Stimulated activated CD8-positive, alpha-beta memory T cell treated with anti-CD3 and anti-CD28 coated beads, Interleukin-15, amount 100 ng/mL, for 24 hours (primary cell): ENCODE measurements at places on chromosomes 3 and 15.

DNA sequence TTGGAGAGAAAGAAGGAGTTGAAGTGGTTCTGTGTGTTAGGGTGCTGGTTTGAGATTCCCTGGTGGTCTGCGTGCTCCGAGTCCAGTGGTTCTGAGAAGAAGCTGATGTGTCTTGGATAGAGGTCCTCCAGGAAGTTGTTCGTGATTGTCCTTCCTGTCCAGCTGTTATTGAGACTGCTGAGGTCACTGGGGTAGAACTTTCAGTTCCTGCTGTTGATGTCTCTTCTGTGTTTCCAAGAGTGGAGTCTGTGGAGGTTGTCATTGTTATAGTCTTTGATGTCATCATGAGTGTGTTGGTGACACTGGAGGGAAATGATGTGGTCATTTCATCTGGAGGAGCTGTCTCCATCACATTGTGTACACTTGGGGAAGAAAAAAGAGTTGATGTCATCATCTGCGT is 20.8 kb downstream of the MUC4 start:
- no peak for DNase-seq

DNA sequence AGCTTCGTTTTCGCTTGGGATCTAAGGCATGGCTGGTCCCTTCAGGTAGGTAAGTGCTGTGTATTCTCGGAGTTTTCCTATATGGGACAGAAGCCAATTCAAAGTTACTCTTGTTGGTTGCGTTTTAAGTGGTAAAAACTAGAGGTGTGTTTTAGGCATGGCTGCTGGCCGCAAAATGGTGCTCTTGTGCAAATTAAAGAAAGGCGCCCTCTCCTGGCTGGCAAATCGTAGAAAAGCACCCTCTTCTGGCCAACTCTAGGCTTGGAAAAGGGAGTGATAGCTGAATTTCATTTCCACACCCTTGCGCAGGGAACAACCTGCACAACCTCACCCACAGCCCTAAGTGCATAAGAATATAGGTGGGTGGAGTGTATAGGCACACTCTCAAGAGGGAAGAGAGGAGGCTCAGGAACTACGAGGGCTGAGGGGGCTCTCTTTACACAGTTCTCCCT is 23.5 kb downstream of the DRD3 start:
- DNase-seq = no peak

- DNase-seq = no peak
Observed at GRCh38 chr15:101491734-101492640, 2.5 kb upstream of the PCSK6 start.

DNA sequence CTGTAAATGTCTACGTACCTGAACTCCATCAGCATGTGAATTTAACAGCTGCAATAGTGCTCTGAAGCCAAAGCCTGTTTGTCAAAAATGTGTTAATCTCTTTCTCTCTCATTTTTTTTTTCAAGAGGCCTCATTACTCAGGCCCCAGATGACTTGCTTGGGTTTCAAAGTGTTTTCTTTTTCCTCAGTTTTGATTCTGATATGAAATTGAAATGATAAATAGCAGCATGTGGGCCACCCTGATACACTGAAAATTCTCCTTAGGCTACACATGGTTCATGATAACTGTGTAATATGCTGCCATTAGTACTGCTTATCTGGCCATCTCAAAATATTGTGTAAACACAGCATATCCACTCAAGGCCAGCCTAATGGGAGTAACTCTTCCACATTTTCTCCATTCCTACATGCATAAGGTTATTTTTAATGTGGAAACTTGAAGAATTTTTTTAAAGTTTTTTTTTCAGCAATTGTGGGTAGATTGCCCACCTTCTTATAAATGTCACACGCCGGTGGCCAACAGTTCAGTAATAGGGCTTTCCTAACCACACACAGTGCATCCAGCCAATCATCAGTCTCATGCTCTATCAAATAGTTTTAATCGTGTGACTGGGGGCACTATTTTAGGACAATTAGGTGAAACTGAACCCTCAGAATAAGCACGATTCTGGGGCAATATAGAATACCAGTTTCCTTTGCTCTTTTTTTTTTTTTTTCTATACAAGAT is 13.1 kb upstream of the DENND4A start:
- no peak for DNase-seq

DNA sequence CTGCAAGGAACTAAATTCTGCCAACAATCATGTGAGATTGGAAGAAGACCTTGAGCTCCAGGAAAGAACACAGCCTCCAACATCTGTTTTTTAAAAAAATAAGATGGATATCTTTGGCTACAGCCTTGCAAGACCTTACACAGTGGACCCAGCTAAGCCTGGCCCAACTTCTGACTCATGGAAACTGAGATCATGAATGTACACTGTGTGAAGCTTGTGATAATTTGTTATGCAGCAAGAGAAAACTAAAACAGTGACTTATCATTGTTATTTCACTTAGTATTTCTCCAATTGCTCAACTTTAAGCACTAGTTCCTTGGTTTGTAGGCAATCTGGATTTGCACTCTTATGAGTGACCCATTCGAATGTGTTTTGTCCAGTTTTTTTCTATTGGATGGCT is 29.3 kb downstream of the SHQ1 start:
- DNase-seq = no peak

- DNase-seq = no peak
Observed at GRCh38 chr15:43516801-43517353, 531 bp upstream of the MAP1A start.

GRCh38 chr15:73683257-73683776 is 866 bp upstream of the CD276 start:
- no peak for DNase-seq

DNA sequence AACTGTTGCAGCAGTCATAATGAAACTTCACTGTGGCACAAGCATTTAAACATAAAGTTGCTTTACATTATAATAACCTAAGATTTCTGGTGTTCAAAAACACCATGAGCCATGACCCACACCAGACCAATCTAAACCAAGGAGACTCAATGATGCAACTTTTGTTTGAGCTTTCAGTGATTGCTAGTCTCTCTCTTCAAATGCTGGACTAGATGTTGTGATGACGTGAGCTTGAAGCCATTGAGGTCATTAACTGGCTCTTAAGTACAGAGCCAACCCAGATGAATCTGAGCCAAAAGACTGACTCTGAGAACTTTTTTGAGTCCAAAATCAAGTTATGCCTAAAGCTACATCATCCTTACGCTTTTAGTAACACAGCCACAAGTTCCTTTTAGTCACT is 36.5 kb downstream of the ATR start:
- DNase-seq = no peak
